Activated CD8-positive, alpha-beta T cell treated with anti-CD3 and anti-CD28 coated beads, Interleukin-2, amount 10 ng/mL, durations not matched to agents 7 days and 5 days (primary cell): ENCODE measurements at places on chromosomes 1 and 21.

- DNase-seq = no peak
These were observed 127.5 kb upstream of the DNAH14 start for GRCh38 chr1:224801844-224802490.

DNA sequence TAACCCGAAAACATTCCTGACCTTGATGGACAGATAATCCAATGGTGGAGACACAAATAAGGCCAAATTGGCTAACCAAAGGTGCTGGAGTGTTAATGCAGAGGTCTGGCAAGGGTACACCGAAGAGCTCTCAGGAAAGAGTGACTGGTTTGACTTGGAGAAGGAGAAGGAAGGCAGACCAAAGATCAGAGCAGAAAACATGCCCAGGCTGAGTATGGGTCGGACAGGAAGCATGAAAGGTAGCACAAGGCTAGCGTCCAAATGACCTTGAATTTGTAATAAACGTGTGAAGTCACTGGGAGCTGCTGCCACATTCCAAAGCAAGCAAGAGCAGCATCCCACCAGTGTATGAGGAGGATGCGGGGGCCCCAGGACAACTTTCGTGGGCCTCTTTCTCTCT is 45.7 kb downstream of the APP start:
- DNase-seq = no peak

DNA sequence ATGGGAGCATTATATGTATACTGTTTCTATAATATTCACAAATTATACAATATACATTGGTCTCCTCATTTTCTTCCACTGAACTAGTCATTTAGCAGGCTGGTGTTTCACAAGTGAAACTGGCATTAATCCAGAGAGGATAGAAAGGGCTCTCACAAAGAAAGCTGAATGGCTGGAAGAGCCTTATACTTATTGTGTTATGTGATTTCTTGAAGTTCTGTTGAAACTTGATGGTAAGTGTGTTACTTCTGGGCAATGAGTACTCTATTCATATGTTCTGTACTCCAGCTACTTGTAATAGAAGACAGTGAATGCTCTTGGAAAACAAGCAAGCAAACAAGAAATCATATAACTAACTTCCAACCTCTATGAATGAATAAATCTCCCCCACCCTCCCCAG is 14.9 kb downstream of the STX12 start:
- DNase-seq = no peak

DNA sequence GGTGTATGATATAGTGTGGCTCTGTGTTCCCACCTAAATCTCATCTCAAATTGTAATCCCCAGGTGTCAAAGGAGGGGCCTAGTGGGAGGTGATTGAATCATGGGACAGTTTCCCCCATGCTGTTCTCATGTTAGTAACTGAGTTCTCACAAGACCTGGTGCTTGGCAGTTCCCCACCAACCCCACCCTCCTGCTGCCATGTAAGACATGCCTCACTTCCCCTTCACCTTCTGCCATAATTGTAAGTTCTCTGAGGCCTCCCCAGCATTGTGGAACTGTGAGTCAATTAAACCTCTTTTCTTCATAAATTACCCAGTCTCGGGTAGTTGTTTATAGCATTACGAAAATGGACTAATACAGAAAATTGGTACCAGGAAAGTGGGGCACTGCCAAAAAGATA is 1705.3 kb downstream of the NCAM2 start:
- DNase-seq = no peak
